NCI-H1105 treated with DMSO at 0.1 percent for 48 hours (cell line): ENCODE measurements at places on chromosomes 7 and 10.

- DNase-seq: no peak
These were observed 81.8 kb downstream of the TNS3 start for GRCh38 chr7:47500103-47500563.

- DNase-seq: no peak
These were observed 58.4 kb downstream of the PTPRZ1 start for GRCh38 chr7:121931149-121931902.

GRCh38 chr7:52708846-52709245 is 326.6 kb upstream of the POM121L12 start:
- DNase-seq: no peak

DNA sequence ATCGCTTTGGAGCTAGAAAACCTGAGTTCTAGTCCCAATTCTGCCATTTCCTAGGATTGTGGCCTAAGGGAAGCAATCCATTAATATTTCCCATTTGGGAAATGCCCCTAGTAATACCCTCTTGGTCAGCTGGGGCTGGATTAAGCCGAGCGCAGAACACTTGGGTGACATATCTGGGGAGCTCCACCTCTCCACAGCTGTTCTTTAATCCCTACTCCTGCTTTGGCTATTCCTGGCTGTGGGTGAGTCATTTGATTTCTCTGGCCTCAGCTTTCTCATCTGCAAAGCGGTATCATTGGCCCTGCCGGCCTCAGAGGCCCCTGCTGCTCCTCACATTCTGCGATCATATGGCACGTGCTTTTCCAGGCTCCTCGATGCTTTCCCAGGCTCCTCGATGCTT is 108.3 kb downstream of the BUB3 start:
- DNase-seq: no peak

- no peak for DNase-seq
These were observed 86.4 kb downstream of the TMEM106B start for GRCh38 chr7:12297283-12298108.

- DNase-seq: no peak
These were observed 161.3 kb downstream of the KLF6 start for GRCh38 chr10:3623746-3624145.

GRCh38 chr7:56079450-56080185 is 13.1 kb downstream of the PHKG1 start:
- peak; percentile 90 for DNase-seq

DNA sequence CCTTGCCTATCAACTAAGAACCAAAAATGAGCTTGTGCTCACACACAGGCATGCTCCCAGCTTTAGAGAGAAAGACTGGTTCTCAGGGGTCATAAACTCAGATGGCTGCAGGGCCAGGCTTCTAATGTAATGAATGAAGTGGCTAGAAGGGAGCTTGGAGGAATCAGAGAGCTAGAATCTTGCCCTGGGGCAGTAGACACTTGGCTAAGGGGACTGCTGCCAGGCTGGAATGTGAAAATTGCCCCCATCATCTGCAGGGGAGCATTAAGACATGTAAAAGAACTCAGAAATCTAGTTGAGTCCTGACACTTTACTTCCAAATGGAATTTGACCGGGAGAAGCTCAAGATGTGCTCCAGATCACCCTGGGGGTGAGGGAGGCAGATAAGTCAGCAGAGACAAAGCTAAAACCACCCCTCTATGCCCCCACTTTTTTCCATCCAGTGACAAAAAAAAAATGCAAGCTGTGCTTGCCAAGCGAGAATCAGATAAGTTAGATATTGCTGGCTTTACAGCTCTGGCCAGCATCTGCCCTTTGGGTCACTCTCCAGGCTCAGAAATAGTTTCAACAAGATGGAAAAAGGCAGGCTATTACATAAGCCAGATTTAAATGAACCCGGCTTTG is 2.3 kb upstream of the SLC16A9 start:
- DNase-seq: no peak

DNA sequence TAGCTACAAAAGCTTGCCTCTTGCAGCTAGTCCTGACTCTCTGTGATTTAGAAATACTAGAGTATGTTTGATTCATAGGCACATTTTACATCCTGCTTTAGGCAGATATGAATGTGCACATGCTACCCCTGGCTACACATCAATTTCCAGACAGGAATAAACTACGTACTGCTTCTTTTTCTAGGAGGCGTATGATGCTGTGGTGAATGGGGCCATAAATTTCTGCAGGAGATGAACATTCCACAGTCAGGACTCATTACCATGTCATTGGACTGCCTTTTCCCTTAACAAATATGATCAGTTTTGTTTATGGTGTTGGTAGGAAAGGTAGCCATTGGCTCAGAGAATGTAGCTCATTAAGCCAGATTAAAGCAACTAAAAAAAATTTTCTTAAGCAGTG is 50.1 kb upstream of the IFRD1 start:
- no peak for DNase-seq

DNA sequence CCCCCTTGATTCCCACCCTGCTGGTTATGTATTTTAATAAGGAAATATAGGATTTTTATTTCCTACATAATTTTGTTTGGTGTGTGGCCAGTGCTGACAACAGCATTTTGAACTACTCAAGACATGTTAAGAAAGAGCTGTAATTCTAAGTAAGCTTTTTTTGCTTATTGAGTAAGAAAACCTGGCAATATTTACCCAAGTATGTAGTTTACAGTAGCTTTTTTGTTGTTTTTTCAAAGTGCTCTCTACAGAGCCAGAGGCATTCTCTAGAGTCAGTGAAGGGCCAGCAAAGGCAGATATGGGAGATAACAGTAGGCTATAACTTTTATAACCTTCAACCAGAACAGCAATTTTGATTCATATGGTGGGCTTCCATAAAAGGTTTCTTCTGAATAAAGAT is 63.2 kb upstream of the TMEM168 start:
- DNase-seq: no peak

DNA sequence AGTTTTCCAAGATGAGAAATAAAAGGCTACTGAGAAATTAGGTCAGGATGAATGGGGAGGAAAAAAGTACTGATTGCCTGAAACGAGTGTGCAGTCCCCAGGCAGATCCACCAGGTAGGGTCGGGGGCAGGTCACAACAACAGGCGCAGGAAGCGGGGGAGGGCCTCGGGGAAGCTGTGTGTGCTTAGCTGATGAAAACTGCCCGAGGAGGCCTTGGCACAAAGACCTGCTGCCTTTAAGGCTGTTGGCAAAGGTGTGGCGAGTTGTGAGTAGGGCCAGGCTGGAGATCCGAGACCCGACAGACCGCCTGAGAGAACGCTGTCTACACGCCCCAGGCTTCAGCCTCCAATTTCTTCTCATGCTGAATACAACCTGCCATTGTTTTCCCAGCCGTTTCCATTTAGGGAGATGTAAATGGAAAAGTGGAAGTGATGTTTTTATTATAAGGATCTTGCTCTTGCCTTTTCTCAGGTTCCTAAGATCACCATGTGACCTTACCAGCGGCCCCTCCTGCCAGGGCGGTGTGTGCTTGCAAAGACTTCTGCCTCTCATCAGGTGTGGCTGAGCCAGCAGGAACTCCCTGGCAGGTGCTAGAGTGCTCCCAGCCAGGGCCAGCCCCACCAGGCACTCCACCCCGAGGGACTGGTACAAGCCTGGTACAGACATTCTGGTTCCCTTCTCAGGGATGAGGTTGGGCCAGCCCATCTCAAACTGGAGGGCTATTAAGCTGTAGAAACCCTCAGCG is 60.8 kb downstream of the DLG5 start:
- peak; percentile 13 for DNase-seq

- DNase-seq: no peak
These were observed 30.4 kb downstream of the LAMB4 start for GRCh38 chr7:108099713-108100112.

- no peak for DNase-seq
These were observed 198.4 kb downstream of the TCERG1L start for GRCh38 chr10:131113165-131113564.

- DNase-seq: no peak
These were observed 49.6 kb downstream of the ANKIB1 start for GRCh38 chr7:92295391-92295790.

- no peak for DNase-seq
These were observed 57.1 kb downstream of the ABCB1 start for GRCh38 chr7:87543623-87544022.

DNA sequence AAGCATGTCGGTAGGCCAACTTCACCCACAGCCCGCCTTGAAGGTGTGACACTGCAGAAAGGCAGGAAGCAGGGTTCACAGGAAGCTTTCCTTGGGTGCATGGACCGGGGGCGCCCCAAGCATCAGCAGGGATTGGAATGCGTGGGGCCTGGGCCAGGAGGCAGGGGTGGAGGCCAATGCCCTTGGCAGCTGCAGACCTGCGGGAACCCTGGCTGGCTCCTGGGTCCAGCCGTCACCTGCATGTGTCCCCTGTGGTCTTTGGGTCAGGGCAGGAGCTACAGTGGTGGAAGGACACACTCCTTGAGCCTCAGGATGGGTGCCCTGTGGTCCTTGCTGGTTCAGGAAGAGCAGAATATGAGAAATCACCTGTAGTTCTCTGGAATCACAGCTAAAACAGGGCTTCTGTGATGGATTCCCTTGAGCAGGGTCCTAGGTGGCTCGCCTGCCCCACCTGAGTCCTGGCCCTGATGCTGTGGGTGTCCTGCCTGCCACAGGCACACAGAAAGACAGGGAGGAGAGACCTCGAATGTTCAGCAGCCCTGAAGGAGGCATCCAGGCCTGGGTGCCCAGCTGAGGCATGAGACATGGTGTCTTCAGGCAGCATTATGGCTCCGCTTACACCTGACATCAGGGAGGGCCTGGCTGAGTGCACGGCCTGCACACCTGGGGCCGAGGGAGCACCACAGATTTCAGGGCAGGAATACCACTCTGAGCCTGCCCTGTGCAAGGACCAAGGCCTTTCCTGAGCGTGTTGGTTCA is 15.1 kb downstream of the ANTXRL start:
- DNase-seq: no peak

- DNase-seq: no peak
These were observed 21.7 kb downstream of the CCM2 start for GRCh38 chr7:45021604-45022296.

DNA sequence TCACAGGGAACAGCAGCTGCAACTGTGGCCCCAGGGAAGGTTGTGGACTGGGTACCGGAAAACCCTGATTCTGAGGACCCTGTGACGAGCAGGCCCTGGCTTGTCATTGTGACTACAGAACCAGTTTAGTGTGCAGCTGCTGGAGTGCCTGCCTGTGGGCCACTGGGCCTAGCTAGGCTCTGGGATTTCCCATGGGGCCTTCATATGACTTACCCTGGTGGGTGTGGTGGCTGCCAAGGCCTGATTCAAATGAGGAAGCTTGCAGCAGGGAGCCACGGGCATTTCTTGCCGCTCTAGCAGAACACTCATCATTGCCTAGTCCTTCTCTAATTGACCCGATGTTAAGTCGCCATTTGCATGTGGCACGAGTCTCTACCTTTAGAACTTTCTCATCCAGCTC is 14.7 kb upstream of the CAMK2G start:
- DNase-seq: peak; percentile 88

DNA sequence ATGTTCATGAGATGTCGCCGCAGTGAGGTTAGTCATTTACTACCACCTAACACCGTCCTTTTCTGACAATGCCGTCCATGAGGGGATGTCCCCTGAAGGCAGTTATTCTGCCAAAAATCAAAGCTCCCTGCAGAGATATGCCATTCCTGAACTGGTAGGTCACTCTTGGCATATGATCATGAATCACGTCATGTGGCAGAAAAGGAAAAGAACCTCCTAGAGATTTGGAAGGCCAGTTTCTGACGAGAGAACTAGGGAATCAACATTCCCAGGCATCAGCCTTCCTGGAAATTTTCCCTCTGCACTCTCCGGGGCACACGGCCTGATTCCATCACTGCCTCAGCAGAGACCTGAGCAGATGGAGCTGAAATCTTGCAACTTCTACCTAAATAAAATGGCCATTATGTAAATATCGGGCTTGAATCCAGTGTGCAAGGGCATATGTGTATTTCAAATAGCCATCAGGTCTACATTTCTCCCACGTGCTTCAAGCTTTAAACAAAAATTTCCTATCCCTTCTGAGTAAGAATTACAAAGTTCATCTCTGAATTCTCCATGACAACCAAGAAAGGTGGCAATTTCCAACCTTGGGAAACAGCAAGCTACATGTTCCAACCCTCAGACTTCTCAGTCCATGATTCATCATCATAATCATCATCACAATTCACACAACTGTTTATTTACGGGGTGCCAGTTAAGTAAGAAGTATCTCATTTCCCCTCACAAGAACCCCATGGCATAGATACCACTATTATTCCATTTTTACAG is 46.5 kb downstream of the AMPH start:
- no peak for DNase-seq

GRCh38 chr10:132855889-132856288 is 69.9 kb upstream of the NKX6-2 start:
- no peak for DNase-seq

GRCh38 chr10:6053816-6054631 is 8.1 kb downstream of the IL2RA start:
- DNase-seq: no peak
